Anterior cingulate cortex (tissue), 58 donors: ENCODE measurements at places on chromosomes 16 and 17.

DNA sequence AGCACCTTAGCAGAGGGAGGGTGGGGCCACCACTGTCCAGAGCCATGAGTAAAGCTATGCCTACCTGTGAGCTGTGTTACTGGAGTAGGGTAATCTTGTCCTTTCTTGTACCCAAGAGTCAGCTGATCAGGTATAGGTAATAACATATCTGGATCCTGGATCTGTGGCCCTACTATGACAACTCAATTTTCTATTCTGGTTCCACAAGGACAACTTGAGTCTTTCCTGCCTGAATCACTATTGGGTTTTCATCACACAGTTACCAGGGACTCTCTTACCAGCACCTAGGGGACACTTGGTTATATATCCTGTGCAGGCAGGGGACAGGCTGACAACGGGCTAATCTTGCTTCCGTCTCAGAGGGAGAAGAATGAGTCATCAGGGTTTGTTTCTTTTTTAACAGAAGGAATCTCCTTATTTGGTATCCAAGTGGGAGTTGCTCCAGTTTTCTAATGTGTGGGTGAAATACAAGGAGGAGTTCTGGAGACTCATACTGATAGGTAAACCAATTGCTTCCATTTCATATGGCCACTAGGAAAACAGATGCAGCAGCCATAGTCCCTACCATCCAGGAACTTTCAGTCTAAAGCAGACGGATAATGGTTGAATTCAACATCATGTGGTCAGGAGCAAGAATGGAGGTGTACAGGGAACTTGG lies 6.8 kb downstream of the ZNF267 start:
- no peak for DNase-seq

DNA sequence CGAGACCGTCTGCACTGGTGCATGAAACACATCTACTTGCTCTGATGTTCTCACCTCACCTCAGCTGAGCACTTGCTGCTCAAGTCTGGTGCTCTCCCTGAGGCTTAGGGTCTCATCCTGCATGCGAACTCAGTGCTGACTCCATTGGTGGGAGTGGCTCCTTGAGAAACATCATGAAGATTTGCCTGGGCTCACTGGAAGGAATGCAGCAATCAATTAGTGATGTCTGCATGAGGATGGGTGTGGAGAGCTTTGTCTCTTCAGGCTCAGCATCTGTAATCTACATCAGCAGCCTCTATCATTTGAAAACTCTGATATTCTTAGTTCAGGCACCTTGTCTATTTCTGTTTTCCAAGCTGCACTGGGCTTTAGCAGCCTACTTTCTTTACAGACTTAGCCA lies 204.4 kb downstream of the IRF8 start:
- DNase-seq: no peak

DNA sequence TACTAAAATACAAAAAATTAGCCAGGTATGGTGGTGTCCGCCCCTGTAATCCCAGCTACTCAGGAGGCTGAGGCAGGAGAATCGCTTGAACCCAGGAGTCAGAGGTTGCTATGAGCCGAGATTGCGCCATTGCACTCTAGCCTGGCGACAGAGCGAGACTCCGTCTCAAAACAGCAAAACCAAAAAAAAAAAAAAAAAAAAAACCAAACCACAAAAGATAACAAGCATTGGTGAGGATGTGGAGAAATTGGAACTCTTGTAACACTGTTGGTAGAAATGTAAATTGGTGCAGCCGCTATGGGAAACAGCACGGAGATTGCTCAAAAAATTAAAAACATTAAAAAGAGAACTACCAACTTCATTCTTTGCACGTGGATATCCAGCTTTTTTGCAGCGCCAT lies 119.4 kb downstream of the OR1D5 start:
- no peak for DNase-seq

DNA sequence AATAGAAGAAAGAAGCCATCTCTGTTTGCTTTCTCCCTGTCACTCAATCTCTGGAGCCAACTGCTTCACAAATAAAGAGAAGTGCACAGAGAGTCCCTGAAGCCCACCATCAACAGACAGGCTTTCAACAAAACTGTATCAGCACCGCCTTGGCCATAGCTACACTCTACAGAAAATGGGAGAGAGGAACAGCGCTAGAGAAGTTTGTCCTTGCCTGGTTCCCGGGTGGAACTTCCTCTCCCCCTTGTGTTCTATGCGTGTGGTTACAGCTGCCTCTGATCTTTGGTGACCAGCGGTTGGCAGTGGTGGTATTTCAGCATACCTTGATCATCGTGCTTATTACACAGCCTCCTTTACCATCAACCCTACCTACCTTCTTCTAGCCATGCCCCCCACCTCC lies 91.4 kb upstream of the CCL2 start:
- DNase-seq: no peak

GRCh38 chr17:30091771-30092170 lies 24.8 kb upstream of the NSRP1 start:
- DNase-seq: no peak

DNA sequence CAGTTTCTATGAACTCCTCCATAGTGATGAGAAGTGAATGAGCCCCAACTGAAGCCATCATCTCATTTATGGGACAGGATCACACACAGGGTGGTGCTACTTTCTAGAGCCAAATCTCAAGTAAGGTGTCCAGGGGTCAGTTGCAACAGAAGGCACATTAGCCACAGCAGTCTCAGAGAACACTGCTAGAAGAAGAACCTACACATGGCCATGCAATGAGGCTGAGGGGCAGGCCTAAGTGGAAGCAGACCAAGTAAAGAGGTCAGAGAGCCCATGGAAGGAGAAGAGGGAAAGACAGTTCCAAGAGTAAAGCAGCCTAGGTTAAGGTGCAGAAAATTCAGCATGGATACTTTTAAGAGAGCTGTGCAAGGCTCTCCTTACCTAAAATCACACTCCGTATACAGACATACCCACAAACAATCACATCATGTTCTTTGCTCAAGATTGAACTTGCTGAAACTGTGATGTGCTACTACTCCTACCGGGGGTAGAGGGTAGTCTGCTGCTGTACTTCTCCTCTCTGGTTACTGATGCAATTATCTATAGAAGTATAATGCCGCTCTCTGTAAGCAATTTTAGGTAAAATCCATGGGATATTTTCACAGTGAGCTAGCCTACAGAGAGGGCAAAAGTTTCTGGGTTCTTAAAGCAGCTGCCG lies 1.7 kb downstream of the ABCA8 start:
- no peak for DNase-seq

- DNase-seq: no peak
Observed at GRCh38 chr17:44394833-44395232, 5.4 kb upstream of the ITGA2B start.

DNA sequence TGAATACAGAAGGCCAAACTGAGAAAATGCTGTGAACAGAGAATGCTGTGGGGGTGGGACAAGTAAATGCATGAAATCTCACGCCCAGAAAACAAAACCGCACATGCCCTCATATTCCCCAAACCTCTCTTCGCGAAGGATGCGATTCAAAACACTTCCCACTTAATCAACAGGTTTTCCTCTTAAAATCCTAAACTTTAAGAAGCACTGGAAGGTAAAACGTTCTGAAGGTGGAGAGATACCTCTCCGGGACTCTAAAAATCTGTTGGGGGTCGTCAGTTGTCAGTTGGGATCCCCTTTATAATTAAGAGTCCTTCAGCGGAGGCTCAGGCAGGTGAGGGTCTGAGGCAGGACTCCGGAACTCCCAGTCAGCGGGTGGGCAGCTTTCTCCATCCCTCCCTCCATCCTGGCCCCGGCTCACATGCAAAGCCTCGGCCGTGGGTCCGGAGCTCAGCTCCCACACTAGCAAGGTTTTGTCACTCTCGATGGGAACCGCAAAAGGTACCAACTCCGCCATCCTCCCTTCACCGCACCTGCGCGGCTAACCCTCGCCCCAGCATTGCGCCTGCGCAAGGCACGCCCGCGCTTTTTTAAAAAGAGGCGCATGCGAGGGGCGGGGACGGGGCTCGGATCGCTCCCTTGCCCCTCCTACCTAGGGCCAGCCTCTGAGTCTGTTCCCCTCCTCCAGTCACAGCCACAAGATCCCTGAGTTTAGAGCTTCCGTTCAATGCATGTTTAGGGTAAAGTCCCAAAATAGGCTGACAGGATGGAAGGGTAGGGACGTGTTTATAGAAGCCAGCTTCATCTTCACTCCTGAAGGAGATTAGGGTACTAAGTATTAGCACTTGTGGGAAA lies at the start of gene RDM1:
Gene RDM1 (minus strand): TSS at position 563 of the 855 bp plus-strand sequence. CDS start 46 bp downstream, at position 517.
- DNase-seq: peak; percentile 6

DNA sequence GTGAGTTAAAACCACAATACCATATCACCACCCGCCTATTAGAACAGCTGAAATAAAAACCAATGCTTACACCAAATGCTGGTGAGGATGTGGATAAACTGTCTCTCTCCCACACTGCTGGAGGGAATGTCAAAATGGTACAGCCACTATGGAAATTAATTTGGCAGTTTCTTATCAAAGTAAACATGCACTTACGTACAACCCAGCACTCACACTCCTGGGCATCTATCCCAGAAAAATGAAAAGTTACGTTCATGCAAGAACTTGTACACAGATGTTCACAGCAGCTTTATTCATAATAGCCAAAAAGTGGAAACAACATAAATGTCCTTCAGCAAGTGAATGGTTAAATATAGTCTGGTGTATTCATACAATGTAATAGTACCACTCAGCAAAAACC lies 173.2 kb upstream of the MYOCD start:
- no peak for DNase-seq

- no peak for DNase-seq
Observed at GRCh38 chr17:28472871-28473497, 460 bp upstream of the SLC13A2 start.

DNA sequence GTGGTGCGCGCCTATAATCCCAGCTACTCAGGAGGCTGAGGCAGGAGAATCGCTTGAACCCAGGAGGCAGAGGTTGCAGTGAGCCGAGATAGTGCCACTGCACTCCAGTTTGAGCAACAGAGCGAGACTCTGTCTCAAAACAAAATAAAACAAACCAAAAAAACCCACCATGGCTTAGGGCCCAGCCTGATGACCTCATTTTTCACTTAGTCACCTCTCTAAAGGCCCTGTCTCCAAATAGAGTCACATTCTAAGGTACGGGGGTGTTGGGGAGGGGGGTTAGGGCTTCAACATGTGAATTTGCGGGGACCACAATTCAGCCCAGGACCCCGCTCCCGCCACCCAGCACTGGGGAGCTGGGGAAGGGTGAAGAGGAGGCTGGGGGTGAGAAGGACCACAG lies 1.4 kb upstream of the STH start:
- no peak for DNase-seq

DNA sequence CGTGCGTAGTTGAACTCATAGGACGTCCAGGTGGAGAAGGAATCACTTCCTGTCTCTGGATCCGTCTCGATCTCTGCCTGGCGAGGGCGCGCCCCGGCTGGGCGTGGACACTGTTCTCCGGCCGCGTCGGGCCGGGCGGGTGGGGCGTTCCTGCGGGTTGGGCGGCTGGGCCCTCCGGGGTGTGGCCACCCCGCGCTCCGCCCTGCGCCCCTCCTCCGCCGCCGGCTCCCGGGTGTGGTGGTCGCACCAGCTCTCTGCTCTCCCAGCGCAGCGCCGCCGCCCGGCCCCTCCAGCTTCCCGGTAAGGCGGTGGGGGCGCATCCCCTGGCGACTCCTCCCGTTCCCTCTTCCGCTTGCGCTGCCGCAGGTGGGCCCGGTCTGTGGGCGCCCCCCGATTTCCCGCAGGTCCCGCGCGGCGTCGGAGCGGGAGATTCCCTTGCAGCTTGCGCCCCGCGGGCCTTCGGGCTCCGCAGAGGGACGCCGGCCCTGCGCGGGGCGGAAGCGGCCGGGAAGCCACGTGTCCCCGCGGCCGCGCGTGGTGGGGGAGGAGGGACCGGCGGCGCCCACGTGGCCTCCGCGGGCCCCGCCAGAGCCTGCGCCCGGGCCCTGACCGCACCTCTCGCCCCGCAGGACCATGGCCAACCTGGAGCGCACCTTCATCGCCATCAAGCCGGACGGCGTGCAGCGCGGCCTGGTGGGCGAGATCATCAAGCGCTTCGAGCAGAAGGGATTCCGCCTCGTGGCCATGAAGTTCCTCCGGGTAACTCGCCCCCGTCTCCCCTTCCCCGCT lies at the start of gene NME2:
Gene NME2 (plus strand): TSS at position 214 of the 789 bp plus-strand sequence. CDS start 420 bp downstream, at position 634.
- peak; percentile 60 for DNase-seq

GRCh38 chr16:695355-696089 lies 5.3 kb upstream of the WDR24 start:
- DNase-seq: no peak

GRCh38 chr16:48157794-48158193 lies 2.0 kb upstream of the ABCC12 start:
- no peak for DNase-seq
